ENCODE measurements at places on chromosomes 2 and 18.

- DNase-seq: no peak
These were observed 21.4 kb upstream of the AGAP1 start for GRCh38 chr2:235472443-235472842.

DNA sequence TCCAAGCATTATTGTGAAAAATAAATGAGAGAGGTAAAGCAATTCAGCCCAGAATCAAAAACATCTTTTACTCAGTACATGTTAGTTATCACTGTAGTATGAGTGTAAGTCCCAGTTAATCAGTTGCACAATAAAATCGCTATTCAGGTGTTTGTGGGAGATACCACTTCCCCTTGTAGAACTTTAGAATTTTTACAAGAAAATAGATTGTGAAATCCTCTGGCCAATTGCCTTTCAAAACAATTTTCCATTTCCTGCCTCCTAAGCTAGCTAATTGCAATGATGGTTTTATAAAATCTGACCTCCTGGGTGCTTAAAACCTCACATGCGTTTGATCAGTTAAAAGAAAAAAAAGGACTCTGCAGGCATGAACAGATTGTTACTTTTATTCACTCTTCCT, 332.5 kb downstream of the PID1 start:
- no peak for DNase-seq

DNA sequence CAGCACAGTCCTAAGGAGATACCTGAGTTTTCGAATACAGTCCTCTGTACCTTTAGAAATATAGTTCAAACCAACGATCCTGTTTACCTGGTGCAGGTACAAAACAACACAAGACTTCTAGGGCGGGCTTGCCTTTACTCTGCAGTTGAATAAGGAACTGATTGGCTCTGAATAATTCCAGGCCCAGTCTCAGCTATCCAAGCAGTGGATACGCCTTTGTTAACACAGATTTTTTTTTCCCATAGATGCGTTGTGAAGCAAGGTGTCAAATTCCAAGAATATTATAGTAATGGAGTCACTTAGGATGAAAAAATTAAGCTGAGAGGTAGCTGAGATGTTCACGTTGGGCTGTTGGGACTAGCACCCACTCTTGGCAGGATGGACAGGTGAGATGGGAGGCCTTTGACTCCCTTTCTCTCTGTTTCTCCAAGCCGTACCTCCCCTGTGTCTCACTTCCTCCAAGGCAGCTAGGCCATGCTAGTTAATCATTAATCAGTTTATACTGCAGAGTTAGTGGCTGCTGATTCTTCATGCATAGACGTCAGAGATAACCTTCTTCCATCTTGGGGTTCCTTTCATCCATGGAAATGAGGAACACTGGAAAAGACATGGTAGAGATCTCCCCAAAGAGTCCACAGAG, 380.8 kb upstream of the ACVR2A start:
- no peak for DNase-seq

GRCh38 chr2:137862651-137863050, 101.6 kb upstream of the HNMT start:
- DNase-seq: no peak

DNA sequence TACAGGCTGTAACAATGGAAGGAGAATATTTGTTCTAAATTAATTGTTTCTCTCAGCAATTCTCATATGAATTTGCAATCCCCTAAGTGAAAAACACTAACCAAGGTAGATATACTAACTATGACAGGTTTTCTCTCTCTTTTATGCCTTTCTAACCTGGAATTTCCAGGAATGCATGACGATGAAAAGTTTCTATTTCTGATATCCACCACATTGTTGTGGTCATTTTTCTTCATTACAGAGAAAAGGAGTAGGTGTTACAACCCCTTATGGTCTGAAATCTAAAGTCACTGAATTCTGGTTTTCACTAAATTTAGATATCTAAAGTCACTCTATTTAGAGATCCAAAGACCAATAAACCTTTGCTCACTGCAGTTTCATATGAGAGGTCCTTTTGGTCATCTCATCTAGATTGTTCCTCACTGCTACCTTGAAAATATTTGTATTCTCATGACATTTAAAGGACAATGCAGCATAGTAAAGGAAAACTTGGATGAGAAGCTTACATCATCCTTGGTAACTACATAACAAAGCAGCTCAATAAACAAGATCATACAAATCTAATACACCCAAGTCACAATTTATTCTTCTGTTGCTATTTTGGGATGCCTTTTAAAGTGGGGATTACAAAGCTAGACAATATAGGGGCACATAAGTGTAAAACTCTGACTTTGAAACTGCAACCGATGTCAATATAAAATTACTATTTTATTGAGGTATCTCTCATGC, 85.8 kb downstream of the TCF4 start:
- no peak for DNase-seq

DNA sequence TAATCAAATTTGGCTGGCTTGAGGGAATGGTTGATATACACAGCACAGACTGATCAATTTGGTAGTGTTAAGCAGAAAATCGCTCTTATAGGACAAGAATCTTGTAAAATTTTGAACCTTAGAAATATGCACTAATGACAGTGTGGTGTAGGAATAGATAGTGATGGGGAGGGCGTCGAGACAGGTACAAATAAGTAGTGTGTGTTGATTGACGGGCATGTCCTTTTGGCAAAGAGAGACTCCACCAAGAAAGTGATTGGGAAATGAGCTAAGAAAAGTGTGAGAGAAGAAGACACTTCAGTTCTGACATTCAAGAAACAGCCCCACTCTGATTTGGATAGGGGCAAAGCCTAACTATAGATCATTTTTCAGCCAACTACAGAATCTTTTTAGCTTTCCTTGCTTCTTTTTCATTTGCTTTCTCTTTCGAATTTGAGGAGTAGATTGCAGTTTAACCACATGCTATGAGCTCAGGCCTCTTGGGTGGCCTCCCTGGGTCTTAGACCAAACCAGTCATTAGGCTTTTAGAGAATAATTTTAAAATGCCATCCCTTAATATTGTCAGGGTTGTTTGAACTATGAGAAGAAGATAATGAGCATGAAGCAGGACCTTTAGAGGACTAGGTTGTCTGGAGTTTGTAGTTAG, 127.1 kb downstream of the CERS6 start:
- DNase-seq: no peak

DNA sequence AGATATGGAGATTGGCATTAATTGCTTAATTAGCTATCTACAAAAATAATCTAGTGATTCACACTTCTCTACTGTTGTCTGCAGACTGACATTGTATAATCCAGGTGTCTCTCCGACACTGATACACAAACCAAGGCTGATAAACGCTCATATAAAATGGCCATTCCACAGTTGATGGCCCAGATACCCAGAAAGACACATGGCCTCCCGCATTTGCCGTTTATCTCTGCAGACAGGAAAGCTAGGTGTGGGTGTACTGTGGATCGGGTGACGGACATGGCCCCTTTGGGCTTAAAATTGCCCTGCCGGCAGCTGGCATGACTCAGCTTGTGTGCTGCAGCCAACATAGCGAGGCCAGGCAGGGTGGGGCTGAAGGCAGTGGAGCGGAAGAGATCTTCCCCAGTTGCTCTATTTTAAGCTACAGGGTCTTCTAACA, 18.5 kb downstream of the PMAIP1 start:
- no peak for DNase-seq

All from stimulated activated CD4-positive, alpha-beta T cell treated with anti-CD3 and anti-CD28 coated beads, Interleukin-12 subunit alpha, Interleukin-12 subunit beta, amount 100 ng/mL, for 4 hours (primary cell).